Activated T-helper 17 cell treated with anti-CD3 and anti-CD28 coated beads, Interleukin-2, amount 50 U/mL, for 72 hours (primary cell): ENCODE measurements at places on chromosomes 4 and X.
A peak's percentile ranks its signal among the peaks of the same experiment; 100 is the strongest.

DNA sequence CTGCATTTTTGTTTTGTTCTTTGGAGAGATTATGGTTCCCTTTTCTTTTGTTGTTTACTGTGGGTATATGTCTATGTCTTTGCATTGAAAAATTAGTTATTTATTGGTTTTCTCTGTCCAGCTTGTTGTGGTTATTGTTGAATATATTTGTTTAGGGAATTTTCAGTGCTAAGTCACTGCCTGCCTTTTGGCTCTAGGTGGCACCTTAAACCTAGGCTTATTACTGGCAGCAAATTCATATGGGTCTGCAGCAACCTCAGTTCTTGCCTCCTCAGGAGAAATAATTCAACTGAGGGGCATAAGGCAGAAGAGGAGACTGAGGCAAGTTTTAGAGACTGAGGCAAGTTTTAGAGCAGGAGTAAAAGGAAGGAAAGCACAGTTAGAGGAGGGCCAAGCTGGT, 1157.3 kb upstream of the AGA start:
- ATAC-seq, result no peak

GRCh38 chrX:36528661-36529060, 479.5 kb upstream of the FAM47C start:
- no peak for ATAC-seq

GRCh38 chr4:157294575-157294974, 74.0 kb downstream of the GRIA2 start:
- no peak for ATAC-seq

DNA sequence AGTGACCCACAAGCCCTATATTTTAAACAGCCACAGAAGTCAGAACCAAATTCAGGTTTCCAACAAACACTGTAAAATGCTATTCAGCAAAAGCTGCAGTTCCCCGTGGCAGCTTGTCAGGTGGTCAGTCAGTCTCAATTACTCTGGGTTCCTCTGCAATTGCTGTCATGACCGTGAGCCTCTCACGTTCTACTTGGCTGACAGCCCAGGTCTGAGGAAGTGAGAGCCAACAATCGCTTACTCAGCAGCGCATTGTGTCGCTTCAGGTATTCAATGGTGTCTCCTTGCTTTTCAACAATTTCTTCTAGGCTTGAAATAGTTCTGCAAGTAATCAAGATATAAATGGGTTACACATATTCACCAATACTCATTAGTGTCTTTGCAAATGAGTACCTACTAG, 25.8 kb downstream of the TRIM75 start:
- ATAC-seq, result no peak

- ATAC-seq, result peak; percentile 88
These were observed at the start of gene HPGD for GRCh38 chr4:174522183-174523024. TSS of gene HPGD (minus strand) at chr4:174522488. CDS start at chr4:174522451, 37 bp downstream.

DNA sequence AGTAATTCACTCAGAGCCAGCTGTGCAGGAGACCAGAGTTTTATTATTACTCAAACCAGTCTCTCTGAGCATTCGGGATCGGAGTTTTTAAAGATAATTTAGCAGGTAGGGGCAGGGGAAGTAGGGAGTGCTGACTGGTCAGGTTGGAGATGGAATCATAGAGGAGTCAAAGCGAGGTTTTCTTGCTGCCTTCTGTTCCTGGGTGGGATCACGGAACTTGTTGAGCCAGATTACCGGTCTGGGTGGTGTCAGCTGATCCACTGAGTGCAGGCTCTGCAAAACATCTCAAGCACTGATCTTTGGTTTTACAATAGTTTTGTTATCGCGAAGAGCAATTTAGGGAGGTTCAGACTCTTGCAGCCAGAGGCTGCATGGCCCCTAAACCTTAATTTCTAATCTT, 63.6 kb downstream of the TRIM2 start:
- no peak for ATAC-seq

- ATAC-seq, result no peak
These were observed 5.3 kb upstream of the GPR82 start for GRCh38 chrX:41718481-41719235.
